NCI-H1436 treated with DMSO at 0.1 percent for 48 hours (cell line): ENCODE measurements at places on chromosomes 16 and 17.

DNA sequence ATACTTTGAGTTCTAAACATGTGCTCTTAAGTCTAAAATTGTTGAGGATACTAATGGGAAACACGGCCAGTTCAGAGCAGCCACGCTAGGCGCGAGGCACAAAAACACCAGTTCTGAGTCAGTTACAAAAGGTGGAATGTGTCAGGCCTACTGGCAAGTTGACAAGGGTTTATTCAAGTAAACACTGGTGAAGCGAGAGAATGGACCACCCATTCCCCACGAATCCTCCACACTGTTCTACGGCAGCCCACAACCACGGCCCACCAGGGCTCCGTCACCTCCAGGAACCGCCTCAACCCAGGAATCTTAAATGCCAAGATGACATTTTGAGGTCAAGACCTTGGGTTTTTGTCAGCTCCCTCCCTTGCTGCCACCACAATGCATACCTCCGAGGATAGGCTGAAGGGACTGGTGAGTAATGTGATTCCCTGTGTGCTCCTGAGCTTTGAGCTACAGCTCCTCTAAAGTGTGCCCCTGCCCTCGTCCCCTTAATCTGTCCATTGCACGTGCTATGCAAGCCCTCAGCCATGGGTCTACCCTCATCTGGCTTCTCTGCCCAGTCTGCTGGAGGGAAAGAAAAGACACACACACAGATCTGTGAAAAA is 28.5 kb upstream of the TRAP1 start:
- no peak for DNase-seq

GRCh38 chr16:4513881-4514280 is 24.7 kb downstream of the CDIP1 start:
- DNase-seq: no peak

DNA sequence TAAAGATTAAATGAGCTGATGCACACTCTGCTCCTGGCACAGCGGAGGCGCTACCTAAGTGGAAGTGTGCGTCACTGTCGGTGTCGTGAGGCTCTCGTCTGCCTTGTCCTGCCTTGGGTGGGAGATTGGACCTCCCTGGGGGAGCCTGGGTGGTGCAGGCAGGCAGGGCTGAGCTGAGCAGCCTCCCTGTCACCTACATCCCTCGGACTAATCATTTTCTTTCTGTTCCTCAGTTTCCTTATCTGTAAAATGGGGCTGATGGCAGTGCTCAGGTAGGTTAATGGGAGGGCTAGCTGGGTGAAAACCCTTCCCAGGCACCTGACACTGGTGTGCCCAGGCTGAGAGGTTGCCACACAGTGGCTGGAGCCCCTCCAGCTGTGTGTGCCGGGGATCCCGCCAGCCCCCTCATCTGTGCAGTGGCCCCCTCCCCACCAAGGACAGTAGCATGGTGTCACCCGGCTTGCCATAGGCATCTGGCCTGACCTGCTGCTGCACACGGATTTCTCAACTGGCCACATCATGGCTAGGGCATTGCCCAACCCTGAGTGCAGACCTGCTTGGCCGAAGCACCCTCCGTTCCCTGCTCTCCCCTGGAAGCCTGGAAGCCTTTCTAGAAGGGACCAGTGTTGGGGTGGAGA is 4.3 kb downstream of the ADCY7 start:
- no peak for DNase-seq

GRCh38 chr16:80932708-80933095 is 74.0 kb downstream of the CMC2 start:
- no peak for DNase-seq

DNA sequence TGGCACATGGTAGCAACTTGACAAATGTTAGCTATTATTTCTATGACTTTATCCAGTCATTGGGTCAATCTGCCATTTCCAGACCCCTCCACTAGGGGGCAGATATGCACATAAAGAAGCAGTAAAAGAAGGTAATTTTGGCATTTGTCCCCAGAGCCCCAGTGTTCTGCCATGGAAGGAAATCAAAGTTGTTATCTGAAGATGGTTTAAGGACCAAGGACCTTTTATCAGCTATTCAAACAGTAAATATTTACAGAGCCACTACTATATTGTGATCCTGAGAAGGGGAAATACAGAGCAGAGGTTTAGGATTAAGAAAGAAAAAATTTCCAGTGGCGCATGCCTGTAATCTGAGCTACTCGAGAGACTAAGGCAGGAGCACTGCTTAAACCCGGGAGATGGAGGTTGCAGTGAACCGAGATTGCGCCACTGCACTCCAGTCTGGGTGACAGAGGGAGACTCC is 20.0 kb downstream of the TRAF4 start:
- DNase-seq: peak; percentile 61

DNA sequence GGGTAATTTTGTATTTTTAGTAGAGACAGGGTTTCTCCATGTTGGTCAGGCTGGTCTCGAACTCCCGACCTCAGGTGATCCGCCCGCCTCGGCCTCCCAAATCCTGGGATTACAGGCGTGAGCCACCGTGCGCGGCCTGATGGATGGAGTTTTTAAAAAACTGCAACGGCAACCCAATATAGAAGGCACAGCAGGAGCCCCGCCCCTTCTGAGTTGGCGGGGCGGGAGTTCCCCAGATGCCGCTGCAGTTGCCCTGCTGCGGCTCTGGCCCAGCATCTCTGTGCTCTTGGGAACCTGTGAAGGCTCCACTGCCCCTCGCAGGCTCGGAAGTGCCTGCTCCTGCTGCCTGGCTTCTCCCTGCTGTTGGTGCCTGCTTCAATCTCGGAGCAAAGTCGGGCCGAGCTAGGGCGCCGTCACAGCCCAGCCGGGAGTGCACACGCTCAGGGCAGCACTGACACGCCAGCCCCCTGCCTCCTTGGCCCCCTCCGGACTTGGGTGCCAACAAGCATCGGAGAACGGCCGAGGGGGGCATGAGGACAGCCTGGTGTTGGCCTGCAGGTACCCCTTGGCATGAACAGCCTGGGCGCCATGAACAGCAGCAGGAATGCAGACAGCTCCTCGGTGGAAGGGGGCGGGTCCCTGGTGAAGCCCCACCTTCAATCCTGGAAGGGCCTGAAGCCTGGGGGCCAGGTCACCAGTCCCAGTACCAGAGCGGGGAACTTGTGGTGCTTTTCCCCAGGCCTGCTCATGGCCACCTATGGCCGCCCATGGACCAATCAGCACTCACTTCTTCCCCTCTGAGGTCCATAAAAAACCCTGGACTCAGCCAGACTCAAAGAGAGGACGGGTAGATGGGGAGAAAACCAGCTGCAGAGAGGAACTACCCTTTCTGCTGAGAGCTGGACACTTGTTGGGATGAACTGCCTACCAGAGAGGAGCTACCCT is 2.3 kb upstream of the NT5M start:
- DNase-seq: no peak

- no peak for DNase-seq
Observed at GRCh38 chr16:30485818-30486436, 13.4 kb downstream of the ITGAL start.

DNA sequence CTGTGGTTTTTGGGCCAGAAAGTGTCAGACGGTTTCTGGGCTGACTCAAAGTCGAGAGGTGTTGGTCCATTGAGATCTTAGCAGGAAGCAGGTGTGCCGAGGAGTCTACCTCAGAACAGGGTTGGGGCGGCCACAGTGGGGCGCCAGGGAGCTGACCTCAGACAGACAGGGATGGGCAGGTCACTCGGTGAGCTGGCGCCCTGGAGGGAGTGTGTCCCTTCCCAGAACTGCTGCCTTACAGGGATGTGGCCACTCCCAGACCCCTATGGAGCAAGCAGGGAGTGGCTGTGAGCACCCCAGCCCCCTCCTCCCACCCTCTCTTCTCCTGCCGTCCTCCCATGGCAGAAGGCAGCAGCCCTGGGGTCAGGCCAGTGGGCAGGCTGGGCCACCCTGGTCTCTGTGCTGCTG is 14.0 kb upstream of the DPEP1 start:
- DNase-seq: no peak

GRCh38 chr17:82444284-82444893 is 6.2 kb downstream of the CYBC1 start:
- no peak for DNase-seq

DNA sequence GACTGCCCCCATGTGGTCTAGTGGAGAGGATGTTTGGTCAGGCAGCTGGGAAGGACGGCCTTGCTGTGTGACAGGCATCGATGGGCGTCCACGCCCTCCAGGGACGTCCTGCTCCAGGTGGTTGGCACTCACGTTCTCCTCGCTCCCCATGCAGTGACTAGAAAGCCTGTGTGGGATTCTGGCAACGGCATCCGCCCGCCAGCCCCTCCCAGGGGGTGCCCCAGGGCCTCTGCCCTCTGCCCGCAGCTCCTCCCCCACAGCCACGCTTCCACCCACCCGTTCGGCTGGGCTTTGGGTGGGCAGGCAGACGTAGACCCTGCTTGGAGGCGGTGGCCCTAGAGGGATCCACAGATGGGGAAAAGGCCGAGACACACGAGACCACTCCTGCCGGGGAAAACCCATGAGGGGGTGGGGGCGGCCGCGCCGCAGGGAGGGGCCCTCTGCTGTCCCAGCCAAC is 4.7 kb upstream of the IL17C start:
- no peak for DNase-seq

GRCh38 chr16:53415504-53415903 is 18.8 kb upstream of the RBL2 start:
- no peak for DNase-seq

GRCh38 chr17:33234930-33235685 is 58.0 kb downstream of the ASIC2 start:
- DNase-seq: no peak

DNA sequence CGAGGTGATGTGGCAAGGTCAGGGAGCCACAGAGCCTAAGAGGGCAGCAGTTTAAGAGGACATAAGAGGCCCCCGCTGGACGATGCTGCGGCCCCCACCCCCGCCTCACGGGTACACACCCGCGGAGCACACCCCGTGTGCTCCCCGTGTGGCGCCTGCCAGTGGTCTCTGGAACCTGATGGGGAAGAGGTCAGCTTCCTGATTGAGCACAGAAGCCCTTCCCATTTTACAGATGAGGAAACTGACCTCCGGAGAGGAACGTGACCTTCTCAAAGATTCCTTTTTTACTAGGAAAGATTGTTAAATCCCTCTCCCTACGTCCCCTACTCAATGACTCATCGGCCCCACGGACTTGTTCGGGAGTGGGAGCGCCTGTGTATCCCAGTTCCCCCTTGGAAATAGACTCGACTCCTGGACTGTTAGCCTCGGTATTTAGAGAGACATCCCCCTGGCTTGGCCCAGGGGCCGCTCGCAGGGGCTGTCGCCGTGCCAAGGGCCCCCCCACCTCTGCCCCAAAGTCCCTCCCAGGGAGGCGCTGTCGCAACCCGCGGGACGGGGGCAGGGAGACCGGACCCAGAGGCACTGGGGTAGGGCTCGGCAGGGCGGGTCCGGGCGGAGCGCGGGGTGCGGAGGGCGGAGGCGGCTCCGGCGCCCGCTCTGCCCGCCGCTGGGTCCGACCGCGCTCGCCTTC is at the start of gene ABCC3:
TSS of gene ABCC3 (plus strand) at position 658 of the 691 bp plus-strand sequence. CDS start 56 bp downstream, outside the sequence.
- no peak for DNase-seq

GRCh38 chr16:27747946-27748345 is 198.0 kb downstream of the KATNIP start:
- DNase-seq: no peak
